ENCODE measurements at places on chromosomes 11 and 22.

DNA sequence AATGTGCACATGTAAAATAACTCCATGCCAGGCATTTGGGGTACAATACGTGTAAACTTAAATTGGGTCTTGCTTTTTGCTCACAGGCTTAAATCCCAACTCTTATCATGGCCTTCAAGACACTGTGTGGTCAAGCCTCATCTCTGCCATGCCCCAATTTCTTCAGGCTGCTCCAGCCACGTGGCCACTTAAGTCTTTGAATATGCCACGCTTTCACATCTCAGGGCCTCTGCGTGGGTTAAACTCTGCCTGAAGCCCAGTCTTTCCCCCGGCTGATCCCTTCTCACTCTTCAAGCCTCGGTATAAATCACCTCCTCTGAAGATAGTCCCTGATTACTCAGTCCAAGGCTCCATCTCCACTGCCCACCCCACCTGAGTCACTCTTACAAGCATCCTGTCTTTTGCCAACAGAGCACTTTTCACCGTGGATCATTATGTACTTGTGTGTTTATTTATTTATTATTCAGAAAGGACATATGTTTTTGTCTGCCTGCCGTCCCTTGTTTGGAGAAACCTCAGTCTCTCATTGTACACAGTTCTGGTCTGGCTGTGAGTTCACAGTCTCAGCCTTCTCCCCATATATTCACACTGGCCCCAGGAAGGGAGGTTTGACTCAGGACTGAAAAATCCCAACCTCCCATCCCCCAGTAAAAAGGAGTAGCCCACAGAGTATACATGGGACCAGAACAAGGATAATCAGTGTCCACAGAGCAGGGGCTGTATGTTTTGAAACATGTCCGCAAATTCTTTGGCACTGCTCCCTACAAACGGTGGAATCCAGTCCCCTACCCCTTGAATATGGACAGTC lies 344.7 kb downstream of the MN1 start:
- DNase-seq, result no peak

GRCh38 chr11:94303966-94304958 lies at the start of gene IZUMO1R:
Gene IZUMO1R, plus strand, starts transcription at chr11:94304580. Its CDS starts 1,057 bp downstream, at chr11:94305637.
- DNase-seq, result no peak

DNA sequence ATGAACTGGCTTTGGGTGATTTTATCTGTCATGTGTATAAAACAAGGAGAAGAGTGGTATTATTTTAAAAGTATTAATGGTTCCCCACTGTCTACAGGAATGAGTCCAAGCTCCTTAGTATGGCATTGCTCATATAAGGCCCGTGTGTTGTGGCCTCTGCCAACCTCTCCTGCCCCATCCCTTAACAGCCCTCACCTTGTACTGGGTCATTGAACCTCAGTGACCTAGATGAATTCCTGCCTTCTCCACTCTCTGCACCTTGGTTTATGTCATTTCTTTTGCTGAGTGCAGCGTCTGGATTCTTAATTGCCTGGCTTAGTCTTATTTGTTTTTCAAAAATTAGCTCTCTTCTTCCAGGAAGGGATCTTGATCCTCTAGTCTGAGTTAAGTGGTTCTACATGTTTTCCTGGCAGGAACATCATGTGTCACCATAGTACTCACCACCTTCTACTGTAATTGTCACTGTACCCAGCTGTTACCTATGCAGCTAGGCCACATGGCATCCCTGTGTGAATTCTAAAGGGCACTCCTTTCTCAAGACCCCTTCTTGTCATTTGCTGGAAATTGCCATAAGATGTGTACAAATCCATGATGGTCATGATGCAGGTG lies 36.2 kb upstream of the POGLUT3 start:
- no peak for DNase-seq

DNA sequence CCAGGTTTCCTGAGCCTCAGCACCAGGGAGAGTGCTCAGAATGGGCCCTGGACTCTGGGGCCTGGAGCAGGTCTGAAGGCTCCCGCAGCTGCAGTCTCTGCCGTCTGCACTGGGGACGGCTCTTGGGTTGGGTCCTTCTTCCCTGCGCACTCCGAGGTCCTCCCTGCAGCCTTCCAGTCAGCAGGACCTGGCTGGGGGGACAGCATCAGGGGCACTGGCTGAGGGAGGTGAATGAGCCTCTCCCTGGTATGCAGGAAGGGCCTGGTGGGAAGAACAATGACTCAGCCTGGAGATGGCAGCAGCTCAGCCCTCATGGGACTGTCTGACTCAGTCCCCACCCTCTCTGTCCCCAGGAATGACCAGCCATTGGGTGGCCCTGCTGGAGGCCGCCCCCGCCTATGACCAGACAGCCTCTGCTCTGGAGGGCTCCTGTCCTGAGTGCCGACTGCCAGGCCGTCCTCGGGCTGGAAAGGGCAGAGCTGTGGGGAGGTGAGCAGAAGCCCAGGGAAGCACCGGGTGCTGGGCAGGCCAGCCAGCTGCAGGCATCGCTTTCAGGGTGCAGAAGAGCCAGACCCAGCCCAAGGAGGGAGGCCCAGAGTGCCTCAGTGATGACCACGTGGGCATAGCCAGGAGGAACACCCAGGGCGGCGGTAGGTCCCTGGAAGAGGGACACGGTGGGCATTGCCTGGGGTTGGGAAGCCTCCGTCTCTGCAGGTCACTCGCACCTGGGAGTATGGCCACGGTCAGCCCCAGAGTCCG lies 455.0 kb downstream of the BRD1 start:
- no peak for DNase-seq

DNA sequence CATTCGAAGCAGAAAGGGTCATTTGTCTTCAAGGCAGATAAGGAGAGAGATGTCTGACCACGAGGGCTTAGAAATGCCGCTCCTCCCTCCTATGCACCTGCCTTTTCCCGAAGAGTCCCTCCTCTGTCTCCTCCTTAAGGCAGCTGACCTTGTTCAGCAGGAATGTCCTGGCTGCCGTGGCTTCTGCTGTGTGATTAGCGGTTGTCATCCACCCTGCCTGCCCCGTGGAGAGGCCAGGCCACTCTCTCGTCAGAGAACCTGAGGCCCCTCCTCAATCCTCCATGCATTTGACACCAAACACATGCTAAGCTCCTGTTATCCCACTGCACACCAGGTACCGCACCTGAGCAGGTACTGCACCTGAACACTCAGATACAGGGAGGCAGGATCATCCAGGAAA lies 834.6 kb downstream of the TBC1D22A start:
- no peak for DNase-seq

DNA sequence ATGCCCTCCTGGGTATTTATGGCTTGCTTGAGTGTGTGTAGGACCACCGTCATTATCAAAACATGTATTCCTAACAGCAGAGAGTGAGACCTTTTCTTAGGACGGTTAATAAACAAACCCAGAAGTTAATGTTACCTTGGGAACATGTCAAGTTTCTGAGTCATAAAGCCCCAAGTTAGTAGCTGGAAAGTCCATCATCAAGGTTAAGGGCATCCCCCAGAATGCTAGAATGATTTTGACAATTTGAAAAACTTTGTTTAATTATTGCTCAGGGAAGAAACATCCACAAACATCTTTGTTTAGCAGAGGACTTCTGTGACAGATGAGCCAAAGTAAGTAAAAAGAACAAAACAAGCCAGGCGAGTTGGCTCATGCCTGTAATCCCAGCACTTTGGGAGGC lies 20.0 kb downstream of the CAVIN3 start:
- no peak for DNase-seq

GRCh38 chr11:134741453-134742223 lies 329.6 kb upstream of the B3GAT1 start:
- DNase-seq, result no peak

DNA sequence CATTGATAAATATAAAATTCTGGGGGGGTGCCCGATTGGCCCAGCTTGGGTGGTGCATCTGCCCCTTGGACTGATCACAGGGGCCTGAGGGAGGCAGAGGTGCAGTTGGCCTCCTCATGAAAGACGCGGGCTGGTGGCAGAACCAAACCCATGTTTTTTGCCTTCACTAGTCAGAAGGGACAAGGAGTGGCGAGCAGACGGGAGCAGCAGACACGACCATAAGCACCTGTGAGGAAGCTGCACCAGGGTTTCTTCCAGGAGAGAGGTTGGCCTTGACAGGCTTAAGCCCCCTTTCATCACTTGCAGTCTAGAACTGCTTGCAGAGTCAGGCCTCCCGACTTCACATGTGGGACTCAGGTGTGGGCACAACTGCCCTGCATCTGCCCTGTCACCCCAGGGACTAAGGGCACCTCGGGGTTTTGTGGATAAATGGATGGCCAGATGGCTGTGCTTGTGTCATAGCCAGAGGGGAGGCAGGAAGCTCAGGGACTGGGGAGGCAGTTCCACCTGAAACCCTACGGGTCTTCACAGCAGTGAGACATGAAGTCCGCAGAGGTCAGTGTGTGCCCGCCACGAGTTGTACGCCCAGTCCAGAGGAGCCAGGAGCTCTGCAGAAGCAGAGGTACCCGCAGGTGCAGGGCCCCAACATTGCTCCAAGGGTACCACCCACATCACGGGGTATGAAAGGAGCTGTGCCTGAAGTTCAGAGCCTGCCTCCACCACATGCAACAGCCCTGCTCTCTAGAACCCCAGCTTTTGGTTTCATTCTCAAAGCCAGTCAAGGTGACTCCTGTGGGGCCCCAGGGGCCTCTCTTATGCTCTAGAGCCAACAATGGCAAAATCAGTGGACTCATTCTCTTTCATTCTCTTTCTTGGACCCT lies 18.2 kb upstream of the SYT13 start:
- no peak for DNase-seq

DNA sequence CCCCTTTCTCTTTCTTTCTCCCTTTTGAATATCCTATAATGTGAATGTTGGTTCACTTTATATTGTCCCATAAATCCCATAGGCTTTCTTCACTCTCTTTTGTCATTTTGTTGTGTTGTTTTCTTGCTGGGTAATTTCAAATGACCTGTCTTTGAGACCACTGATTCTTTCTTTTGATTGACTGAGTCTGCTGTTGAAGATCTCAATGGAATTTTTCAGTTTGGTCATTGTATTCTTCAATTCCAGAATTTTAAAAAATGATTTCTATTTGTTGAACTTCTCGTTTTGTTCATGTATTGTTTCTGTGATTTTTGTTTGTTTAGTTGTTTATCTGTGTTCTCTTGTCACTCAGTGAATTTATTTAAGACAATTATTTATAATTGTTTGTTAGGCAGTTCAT lies 17.5 kb upstream of the FZD4 start:
- DNase-seq, result no peak

GRCh38 chr11:113613619-113614018 lies 92.5 kb downstream of the TMPRSS5 start:
- DNase-seq, result no peak

DNA sequence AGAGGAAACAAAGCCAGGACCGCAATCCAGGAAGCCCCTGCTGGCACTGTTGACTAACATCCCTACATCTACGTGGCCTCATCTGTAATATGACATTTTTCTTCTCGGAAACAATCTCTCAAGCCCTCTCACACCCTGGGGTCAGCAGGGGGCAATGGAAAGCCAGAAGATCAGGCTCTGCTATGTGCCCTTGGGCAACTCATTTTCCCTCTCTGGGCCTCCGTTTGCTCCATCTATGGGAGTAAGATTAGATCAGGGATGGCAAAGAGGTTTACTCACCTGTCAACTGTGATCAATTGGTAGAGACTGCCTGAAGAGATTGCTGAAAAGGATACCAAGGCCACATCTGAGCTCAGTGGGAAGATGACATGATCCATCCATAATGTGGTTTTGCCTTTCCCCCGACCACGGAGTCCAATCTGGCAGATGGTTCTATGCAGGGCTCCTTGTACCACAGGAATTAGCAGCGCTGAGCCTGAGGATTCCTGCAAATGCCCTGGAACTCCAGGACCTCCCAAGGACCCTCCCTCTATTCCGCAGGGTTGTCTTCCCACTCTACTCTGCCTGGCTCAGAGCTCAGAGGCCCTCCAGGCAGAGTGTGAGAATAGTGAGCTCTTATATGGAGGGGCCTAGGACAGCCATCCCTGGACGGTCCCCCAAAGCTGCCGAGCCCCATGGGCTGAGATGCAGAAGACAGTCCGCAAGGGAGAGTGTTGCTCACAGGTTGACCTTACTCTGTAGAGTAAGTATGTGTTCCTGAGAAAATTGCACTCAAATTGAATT lies 66.1 kb downstream of the CHST1 start:
- DNase-seq, result no peak

GRCh38 chr11:62806611-62807121 lies 1.4 kb upstream of the NXF1 start:
- DNase-seq, result no peak

DNA sequence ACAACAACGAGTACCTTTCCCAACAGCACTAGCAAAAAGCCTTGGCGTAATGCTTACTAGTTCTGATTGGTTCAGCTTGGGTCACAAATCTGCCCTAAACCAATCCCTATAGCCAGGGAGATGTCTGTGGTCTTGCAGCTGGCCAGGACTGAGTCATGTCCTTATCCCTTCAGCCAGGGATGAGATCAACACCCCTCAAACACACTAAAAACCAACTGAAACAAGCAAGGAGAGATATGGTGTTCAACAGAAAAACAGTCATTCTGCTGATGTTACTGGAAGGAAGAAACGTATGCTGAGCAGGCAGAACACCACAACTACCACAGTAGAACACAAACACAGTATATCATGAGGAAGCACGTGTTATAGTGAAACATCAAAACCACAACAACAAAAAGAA lies 375.6 kb downstream of the LARGE1 start:
- DNase-seq, result no peak

DNA sequence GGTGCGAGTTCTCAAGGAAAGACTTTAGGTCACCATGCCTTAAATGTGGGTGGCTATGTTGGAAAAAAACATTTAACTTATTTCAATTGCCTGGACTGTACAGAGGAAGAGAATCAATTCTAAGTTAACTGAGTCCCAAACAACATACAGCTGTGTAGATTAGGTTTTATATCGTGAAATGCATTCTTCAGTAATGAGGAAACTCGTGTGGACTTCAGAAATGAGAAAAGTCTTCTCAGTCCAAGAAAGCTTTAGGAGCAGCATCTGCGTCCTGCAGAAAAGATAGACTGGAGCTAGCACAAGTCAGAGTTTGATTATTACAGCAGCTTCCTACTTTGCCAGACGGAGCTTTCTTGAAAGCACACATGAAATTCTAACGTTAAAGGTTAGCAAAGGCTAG lies 673.0 kb downstream of the OPCML start:
- no peak for DNase-seq

DNA sequence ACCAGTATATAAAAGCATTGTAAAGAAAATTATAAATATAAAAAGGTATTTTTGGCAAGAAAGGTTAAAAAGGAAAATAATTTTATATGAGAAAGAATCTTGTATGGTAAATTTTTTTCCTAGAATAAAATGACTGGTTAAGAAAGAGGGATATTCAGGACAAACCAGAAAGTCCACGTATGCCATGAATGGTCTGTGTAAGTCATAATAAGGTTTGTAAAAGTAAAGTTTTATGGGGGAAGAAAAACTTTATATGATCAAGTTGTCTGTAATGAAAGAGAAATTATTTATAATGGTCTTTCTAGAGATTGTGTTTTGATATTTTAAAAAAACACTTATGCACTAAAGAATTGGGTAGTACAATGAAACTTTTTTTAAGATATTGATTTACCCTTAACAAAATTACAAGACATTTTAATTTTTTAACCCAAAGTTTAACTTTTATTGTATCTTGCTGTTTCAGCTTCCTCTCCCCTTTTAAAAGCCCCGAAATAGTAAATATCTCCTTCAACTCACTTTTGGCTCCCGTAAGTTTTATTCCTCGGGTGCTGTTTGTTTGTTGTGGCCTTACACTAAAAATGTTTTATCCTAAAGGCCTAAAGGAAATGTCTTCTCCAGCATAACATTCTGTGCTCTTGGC lies 47.7 kb downstream of the AMOTL1 start:
- DNase-seq, result no peak
